Bone marrow (tissue), 2 donors: ENCODE measurements at places on chromosomes 7 and 10.

DNA sequence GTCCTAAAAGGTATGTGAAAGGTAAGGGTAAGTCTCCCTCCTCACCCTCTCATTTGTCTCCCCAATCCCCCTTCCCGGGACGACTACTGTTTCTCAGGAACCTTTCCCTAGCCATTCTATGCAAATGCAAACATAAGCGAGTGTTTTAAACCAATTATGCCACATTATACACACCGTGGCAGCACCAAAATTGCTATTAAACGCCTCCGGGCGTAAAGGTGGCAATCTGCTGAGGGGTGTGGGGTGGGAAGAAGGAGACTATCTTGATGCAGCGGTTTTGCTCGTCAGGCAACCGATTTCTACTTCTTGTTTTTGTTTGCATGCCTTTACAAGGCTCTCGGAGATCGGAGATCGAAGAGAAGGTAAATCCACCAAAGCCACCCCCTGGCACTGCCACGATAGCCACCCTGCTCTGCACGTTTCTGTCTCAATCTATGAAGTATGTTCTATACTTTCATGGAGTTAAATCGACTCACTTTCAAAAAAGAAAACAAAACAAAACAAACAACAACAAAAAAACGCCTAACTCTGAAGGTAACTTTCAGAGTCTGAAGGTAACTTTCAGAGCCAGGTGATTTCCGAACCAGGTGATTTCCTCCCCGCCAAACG lies 46.0 kb upstream of the CDK1 start:
- DNase-seq, result no peak

DNA sequence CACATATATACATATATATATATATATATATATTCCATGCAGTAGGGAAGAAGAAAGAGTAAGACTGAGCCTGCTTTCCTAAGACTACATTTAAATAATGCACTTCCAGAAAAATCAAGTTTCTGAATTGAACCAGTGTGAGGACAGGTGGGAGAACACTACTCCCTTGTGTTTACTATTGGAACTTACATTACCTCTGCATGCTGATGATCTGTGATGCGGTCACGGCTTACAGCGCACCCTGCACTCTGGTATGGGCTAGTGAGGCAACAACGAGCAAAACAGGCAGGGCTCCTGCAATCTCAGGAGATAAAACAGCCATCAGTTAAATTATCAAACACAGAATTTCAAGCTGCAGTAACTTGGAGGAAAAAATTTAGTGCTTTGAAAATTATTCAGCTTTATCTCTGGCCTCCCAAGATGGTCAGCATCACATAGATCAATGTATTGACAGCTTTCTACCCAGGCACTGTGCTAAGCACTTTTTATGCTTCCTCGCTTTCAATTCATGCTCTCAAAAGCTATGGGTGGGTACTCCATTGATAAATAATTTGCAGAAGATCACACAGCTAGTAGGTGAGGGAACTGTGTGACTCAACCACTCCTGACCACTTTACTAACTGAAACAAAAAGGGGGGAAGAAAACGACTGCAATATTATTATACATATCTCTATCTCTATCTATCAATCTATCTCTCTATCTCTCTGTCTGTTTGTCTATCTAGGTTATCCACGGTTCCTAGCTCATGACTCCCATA lies 20.5 kb upstream of the SLC16A12 start:
- no peak for DNase-seq

GRCh38 chr10:67242528-67242927 lies 316.7 kb downstream of the LRRTM3 start:
- DNase-seq, result no peak

DNA sequence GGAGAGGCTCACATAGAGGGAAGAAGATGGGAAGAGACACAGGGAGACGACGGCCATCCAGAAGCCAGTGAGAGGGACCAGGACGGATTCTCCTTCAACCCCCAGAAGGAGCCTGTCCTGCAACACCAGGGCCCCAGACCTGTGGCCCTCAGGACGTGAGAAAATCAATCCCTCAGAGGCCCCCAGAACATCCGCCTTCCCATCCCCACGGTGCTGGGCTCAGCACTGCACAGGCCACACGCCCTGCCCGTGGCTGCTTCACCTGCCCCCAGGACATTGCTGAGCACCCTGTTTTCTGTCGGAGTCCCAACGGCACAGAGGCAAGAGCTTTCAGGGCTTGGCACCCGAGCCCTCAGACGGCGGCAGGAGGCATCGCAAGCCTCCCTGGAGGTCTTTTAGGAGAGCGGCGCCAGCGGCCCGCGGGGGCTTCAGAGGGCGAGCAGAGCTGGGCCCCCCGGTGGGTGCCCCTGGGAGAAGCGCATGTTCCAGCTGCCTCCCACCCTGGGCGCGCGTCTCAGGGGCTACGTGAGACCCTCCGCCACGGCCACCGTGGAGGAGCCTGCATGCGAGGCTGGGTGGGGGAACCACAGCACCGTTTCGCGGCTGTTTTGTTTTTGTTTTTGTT lies 42.8 kb downstream of the PDGFA start:
- no peak for DNase-seq

DNA sequence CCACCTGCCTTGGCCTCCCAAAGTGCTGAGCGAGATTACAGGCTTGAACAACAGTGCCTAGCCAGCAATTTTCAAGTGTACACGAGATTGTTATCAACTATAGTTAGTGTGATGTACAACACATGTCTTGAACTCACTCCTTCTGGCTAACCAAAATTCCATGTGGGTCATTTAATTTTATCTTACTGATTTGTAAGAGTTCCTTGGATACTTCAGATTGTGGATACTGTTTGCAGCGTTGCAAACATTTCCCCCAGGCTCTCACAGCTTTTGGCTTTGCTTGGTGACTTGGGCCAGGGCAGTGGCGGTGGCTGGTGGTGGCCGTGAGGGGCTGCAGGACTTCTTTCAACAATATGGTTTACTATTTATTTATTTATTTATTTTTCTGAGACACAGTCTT lies 8.5 kb upstream of the TMEM270 start:
- no peak for DNase-seq

- no peak for DNase-seq
Measured at GRCh38 chr10:23293973-23294590, 50.5 kb downstream of the C10orf67 start.

DNA sequence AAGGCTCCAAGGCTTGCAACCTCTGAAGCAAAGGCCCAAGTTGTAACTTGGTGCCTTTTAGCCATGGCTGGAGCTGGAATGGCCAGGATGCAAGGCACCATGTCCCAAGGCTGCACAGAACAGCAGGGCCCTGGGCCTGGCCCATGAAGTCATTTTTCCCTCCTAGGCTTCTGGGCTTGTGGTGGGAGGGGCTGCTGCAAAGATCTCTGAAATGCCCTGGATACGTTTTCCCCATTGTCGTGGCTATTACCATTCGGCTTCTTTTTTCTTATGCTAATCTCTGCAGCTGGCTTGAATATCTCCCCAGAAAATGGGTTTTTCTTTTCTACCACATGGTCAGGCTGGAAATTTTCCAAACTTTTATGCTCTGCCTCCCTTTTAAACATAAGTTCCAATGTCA lies 234.2 kb downstream of the CDK14 start:
- no peak for DNase-seq

GRCh38 chr7:14871880-14872279 lies 30.7 kb downstream of the DGKB start:
- no peak for DNase-seq

GRCh38 chr7:3301831-3302618 lies 973 bp downstream of the SDK1 start:
- no peak for DNase-seq

- DNase-seq, result no peak
Measured at GRCh38 chr7:141268614-141269013, 194.8 kb downstream of the TMEM178B start.

DNA sequence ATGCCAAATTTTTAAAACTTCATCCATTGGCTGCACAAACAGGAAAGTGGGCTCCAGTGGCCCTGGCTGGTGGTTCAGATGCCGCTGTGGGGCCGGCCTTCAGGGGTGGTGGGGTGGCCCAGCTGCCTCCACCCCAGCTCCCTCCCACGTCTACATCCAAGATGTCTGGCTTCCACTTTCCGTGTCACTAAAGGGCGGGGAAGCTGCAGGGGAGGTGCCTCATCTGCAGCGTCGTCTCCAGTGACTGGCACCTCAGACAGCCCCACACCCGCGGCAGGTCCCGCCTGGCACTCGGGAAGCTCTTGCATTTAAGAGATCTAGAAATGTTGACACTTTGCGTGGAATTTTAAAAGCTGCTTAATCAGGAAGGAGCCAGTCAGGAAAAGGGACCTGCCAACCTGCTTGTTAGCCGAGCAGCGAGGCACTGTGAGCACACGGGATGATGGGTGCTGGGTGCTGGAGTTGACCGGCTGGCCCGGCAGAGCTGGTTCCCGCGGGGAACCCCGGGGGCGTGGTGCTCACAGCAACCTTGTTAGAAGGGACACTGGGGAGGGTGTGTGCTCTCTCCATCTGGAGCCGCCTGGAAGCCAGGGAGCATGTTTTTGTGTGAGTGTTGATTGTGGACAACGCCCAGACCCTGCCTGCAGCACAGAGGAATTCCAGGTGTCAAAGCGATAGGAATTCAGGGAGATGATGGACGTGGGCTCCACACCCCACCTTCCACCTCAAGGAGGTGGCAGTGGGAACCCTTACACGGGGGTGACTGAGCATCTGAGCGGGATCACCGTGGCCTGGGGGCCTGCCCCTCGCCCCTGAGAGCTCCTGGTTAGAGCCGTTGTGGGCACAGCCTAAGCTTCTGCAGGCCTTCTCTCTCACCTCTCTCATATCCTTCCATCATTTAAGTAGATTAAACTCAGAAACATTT lies 320.5 kb downstream of the PTPRN2 start:
- no peak for DNase-seq

- no peak for DNase-seq
Measured at GRCh38 chr7:100544967-100545359, 6.0 kb downstream of the AGFG2 start.
